ENCODE measurements at places on chromosomes 1 and 21. TPM values are rescaled to one million over a fixed set of nuclear protein-coding genes. Genes with fewer than 3 reads are reported as not detected.

Gene MX1
- total RNA-seq, result 8.1 TPM

Gene FHAD1
- total RNA-seq, result 3.3 TPM

Gene FCRL5
- total RNA-seq, result not detected

Gene RPTN
- not detected for total RNA-seq

Gene SMIM1
- 2.1 TPM for total RNA-seq

Gene GBP6
- total RNA-seq, result 0.38 TPM

Gene ATP6V1G3
- not detected for total RNA-seq

Gene AURKAIP1
- 47.2 TPM for total RNA-seq

Gene C1orf185
- not detected for total RNA-seq

Gene SFT2D2
- total RNA-seq, result 42.2 TPM

Gene ITLN2
- not detected for total RNA-seq

Gene MRPS15
- total RNA-seq, result 26.9 TPM

Gene TNFSF4
- 3.1 TPM for total RNA-seq

Gene HSPB7
- 5.3 TPM for total RNA-seq

Gene SPRR2E
- not detected for total RNA-seq

Gene LIPI
- not detected for total RNA-seq

Gene LCE1B
- total RNA-seq, result not detected

Gene SPRR5
- total RNA-seq, result not detected

Gene GPR25
- total RNA-seq, result not detected

Gene SELL
- 5.2 TPM for total RNA-seq

Gene PBXIP1
- total RNA-seq, result 118 TPM

Gene CDC42BPA
- total RNA-seq, result 135 TPM

Gene AMIGO1
- total RNA-seq, result 13.3 TPM

Gene SGIP1
- 108 TPM for total RNA-seq

Gene WDR77
- total RNA-seq, result 31.8 TPM

Gene A3GALT2
- total RNA-seq, result 0.66 TPM

Gene IGFN1
- total RNA-seq, result 1.2 TPM

Gene GPR161
- total RNA-seq, result 27.2 TPM

Gene KIF14
- total RNA-seq, result 4.3 TPM

Gene PYGO2
- 20.3 TPM for total RNA-seq

Gene CLCN6
- 25.2 TPM for total RNA-seq

Gene CGN
- 27.3 TPM for total RNA-seq

Gene PDZK1IP1
- 1.0 TPM for total RNA-seq

Gene CYP4Z1
- total RNA-seq, result 0.33 TPM

Gene PAX7
- 3.1 TPM for total RNA-seq

Gene KCNT2
- total RNA-seq, result 18.0 TPM

Gene SLC5A9
- total RNA-seq, result not detected

Gene GPR37L1
- 0.88 TPM for total RNA-seq

Gene PTPRU
- total RNA-seq, result 77.4 TPM

Gene KRTAP12-2
- not detected for total RNA-seq

Gene HAPLN2
- total RNA-seq, result not detected

Gene IL19
- total RNA-seq, result not detected

Gene LINGO4
- not detected for total RNA-seq

Gene SPRR3
- not detected for total RNA-seq

Gene LCE6A
- total RNA-seq, result not detected

All from camera-type eye (tissue), 1 donor.